ENCODE measurements at places on chromosomes 7 and 10.

GRCh38 chr7:2802504-2803341 is 41.4 kb downstream of the GNA12 start:
- DNase-seq = no peak

- no peak for DNase-seq
These were observed 765.3 kb downstream of the REEP3 start for GRCh38 chr10:64286533-64286932.

DNA sequence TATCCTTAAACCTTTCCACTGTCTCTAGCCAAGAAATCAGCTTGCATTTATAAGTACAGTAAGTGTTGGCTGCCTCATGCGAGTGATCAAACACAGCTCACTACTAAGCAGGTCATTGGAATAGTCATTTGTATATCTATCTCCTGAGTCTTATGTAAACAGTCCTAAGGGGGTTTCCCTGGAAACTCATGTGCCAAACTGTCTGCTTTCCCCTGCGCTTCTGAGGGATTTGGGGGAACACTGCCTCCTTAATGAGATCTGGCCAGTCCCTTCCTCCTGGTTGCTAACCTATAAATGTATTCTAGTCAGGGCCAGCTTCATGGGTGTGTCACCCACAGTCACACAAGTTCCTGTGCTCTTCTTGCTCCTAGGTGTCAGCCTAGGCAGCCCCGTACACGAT is 133.1 kb downstream of the CD36 start:
- no peak for DNase-seq

DNA sequence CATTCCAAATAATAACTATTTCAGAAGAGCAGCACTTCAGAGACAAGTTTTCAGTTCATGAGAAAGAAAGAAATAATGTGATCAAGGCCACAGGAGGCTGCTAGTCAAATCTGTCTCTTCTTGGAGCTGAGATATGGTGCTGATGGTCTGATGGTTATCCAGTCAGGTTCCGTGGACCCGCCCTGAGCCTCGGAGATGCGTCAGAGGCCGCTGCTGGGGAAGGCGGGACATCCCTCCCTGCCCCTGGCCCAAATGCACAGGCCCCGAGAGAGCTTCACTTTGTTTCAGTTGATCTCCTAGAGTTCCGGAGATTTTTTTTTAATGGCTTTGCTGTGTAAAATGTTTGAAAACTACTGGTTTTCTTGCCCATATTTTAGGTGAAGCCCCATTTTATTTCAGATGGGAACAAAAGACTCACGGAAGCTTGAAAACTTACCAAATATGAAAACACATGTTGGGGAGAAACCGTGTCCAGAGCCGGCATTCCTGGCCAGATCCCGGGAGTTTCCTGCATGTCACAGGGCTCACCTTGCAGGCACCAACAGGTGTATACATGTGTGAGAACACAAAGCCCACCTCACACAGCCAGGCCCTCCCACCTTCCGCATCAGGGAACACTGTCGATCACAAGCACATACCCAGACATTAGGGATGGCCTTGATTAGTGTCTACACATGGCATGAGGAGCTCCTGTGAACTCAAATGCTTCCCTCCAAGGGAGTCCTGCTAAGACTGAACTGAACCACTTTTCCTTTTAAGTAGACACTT is 499.0 kb downstream of the TCERG1L start:
- no peak for DNase-seq

DNA sequence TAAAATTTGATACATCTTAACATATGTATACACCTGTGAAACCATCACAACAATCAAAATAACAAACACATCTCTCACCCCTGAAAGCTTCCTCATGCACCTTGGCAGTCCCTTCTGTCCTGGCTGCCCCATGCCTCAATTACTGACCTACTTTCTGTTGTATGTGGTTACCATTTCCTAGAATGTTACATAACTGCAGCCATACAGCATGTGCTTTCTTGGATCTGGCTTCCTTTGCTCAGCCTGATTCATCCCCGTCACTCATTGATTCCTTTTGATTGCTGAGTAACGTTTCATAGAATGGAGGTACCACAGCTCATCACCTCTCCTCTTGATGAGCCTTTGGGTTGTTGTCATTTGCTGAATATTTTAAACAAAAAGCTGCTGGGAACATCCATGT is 165.3 kb downstream of the CELF2 start:
- no peak for DNase-seq

- DNase-seq = no peak
These were observed 37.1 kb downstream of the PRTFDC1 start for GRCh38 chr10:24915304-24915703.

- DNase-seq = no peak
These were observed 37.0 kb downstream of the BEND7 start for GRCh38 chr10:13491747-13492360.

GRCh38 chr7:91520645-91521044 is 256.4 kb downstream of the FZD1 start:
- DNase-seq = no peak

GRCh38 chr7:16984375-16984774 is 102.6 kb upstream of the AGR3 start:
- no peak for DNase-seq

GRCh38 chr7:77403957-77404356 is 12.2 kb downstream of the GSAP start:
- no peak for DNase-seq

DNA sequence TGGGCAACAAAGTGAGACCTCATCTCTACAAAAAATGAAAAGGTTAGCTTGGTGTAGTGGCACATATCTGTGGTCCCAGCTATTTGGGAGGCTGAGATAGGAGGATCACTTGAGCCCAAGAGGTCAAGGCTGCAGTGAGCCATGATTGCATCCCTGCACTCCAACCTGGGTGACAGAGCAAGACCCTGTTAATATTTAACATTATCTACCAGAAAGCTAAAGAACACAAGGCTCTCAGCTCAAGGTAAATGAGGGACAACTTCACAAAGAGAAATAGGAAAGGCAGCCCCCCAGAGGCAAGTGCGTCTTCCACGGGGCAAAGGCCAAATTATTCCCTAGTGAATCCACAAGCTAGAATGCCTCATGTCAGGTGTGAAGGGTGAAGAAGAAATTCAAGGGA is 109.6 kb upstream of the PFKP start:
- no peak for DNase-seq

DNA sequence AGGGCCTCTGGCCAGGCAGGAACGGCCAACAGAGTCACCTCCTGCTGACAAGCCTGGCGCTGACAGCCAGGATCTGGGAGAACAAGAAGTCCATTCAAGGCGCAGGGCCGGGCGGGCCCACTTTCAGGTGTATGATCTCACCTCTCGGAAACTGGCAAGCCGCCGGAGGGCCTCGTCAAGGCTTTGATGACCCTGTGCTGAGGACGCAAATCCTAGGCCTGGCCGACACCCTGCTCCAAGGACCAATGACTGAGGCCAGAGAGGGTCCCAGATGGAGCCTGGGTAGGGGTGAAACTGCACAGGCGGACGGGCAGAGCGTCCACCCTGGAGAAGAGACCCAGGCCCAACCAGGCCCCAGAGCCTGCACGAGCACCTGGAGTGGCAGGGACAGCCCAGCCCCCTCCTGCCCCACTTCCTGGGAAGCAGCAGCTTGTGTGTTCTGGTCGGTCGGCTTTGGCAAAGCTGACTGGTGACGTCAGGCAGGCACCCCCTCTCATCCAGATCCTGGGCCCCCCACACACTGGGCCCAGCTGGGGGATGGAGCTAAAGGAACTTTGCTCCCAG is 30.6 kb downstream of the MYL10 start:
- DNase-seq = no peak

- no peak for DNase-seq
These were observed 236.0 kb downstream of the TNS3 start for GRCh38 chr7:47345857-47346298.

GRCh38 chr7:123054357-123055133 is 59.0 kb upstream of the TAS2R16 start:
- DNase-seq = no peak

DNA sequence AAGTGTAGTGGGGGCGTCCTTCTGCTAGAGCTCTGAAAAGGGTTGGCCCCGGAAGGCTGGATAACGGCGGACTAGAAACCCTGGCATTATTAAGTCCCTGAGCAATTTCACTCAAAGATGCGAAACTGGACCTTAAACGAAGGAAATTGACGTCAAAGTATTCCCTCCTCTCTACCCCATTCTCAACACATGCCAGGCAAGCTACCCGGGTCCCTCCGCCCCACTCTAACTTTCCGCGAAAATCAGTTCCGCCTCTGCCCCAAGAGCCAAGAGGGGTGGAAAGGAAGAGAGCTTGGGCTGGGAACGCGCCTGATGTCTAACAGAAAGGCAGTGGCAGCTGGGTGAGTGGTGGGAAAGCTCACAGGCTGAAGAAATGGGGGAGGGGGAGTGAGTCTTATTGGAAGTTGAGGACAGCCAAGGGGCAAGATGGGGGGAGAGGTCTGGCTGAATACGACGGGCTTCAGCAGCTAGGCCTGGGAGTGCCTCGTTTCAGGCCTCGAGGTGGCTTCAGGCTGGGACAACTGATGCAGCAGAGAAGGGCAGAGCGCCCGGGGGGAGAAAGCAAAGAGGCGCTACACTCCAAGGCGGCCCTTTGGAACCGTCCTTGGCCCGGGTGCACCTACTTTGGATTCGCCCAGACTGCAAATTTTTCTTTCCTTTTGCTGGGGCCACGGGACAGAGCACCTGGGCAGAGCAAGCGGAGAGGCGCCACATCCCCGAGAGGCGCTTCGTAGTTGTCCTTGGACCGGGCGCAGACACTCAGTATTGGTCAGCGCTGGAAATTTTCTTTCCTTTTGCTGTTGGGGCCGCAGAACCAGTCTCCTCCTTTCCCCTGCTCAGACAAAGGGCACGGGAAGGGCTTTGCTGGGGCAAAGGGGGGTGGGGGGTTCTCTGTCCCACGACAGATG is 2.0 kb upstream of the FEZF1 start:
- no peak for DNase-seq

- no peak for DNase-seq
These were observed 116.5 kb upstream of the EEPD1 start for GRCh38 chr7:36036590-36036989.

- no peak for DNase-seq
These were observed 57.4 kb upstream of the BAIAP2L1 start for GRCh38 chr7:98458090-98458875.

DNA sequence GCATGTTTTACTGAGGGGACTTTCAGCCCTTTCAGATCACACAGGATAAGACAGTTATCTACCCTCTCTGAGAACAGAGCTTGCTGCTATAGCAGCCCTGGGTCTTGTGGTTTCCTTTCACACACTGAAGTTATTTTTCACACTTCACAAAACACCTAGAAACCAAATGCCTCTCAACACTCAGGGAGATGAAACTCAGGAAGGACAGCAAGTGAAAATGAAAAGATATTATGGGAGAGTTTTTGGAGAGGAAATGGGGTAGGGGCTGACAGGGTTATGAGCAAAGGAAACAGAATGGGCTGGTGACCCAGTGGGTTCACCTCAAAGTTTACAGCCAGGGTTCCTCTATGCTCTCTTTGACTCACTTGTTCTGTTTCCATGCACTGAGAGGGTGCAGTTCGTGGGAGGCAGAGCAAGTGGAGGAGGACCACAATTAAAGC is 17.0 kb upstream of the GIMAP2 start:
- no peak for DNase-seq

DNA sequence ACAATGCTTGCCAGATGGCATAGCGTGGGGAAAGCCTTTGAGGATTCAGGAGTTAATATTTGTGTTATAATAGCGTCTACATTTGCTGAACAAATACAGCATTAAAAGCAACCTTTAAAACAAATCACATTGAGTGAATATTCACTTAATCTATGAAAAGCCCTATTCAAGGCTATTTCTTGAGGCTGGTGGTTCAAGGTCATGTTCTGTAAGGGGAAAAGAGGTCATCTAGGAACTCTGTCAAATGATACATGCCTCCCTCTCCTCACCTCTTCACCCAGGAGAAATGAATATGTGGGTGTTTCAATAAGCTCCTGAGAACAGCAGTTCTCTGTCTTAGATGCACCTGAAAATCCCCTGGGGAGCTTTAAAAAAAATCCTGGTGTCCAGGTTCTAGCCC is 303.0 kb downstream of the ELMO1 start:
- no peak for DNase-seq

GRCh38 chr7:25037325-25037724 is 57.3 kb upstream of the OSBPL3 start:
- no peak for DNase-seq

DNA sequence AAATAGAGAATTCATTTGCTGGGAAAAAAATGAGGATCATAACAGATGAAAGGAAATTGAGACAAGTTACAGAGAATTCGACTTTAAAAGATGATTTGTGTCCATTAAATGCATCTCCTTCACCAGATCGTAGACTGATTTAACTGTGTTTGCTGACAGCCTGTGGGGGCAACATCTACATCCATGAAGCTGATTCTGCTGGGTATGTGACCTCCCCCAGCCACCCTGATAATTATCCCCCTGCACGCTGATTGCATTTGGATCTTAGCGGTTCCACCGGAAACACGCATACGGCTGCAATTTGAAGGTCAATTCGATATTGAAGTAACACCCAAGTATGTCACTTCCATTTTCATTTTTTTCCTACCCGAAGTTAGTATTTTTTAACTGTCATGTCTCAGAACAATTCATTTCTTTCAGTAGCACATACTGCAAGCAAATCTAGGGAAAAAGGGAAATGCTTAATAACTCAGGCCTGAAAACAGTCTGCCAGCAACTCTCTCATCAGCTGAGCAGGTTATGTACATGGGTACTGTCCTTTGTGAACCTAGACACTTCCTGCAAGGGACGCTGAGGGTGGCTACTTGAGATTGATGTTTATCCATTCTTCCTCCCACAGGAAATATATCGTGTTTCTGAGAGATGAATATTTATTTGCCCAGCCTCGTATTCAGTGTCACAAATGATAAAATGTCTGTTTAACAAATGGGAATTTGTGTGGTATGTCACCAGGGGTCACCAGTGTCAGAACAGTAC is 134.9 kb downstream of the ZNF22 start:
- no peak for DNase-seq

GRCh38 chr7:23438171-23438570 is 32.1 kb downstream of the IGF2BP3 start:
- no peak for DNase-seq

DNA sequence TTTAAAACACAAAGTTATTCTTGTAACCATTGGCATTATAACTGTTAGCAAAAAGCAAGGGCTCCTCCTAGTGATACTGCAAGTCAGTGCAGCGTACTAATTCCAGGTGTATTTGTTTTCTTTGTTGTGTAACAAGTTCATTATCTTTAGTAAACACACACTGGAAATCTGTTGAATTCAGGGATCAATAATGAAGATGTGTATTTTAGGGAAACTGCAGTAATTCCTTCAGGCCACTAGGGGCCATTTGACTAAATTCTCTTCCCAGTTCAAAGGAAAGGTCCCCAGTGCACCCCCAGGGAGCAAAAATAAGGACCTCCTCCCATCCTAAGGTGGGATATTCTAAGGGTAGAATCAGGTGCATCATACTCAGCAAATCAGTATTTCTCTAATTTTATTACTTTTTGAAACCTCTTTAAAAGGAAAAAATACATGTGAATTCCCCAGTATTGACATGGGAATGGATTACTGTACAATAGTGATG is 158.6 kb upstream of the LYZL1 start:
- DNase-seq = no peak
